H1 (cell line): ENCODE measurements at places on chromosomes 16 and 17.
A peak's percentile ranks its signal among the peaks of the same experiment; 100 is the strongest.

DNA sequence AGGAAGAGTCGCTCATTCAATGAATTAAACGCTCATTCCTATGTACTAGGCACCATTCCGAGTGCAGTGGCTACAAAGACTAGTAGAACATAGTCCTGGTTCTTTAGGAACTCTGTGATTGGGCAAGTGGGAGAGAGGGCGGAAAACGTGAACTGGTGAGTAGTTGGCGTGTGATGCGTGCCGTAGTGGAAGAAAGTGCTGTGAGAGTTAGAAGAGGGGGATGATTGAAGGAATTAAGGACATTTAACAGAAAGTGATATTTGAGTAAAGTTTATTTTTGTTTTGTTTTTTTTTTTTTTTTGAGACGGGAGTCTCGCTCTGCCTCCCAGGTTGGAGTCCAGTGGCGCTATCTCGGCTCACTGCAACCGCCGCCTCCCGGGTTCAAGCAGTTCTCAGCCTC lies 7.9 kb upstream of the SLFN14 start:
- H3K27me3 ChIP-seq, result no peaks in the 10 kb centered on the region
- peaks cover 4% of the 10 kb centered on the region; the same call in 1 of the 2 replicates for H3K4me1 ChIP-seq
- H3K27ac ChIP-seq, result peak overlapping the region; percentile 40; the same call in 1 of the 2 replicates
- H3K4me3 ChIP-seq, result peak overlapping the region; percentile 100
- 0 out of 2 replicates have a peak, but pooled peaks cover 2% of the 10 kb centered on the region for H3K36me3 ChIP-seq

GRCh38 chr16:10895053-10895946 lies 18.3 kb downstream of the CIITA start:
- DNase-seq, result peak; percentile 92
- no peaks in the 10 kb centered on the region; the same call in 1 of the 2 replicates for H3K27me3 ChIP-seq
- H3K4me1 ChIP-seq, result peaks cover 3% of the 10 kb centered on the region; the same call in 1 of the 2 replicates

- no peak for DNase-seq
- no peak overlapping the region for H3K27ac ChIP-seq
- no peaks in the 10 kb centered on the region for H3K36me3 ChIP-seq
- H3K27me3 ChIP-seq, result no peaks in the 10 kb centered on the region
Measured at GRCh38 chr16:47826070-47826469, 329.7 kb downstream of the ABCC12 start.

DNA sequence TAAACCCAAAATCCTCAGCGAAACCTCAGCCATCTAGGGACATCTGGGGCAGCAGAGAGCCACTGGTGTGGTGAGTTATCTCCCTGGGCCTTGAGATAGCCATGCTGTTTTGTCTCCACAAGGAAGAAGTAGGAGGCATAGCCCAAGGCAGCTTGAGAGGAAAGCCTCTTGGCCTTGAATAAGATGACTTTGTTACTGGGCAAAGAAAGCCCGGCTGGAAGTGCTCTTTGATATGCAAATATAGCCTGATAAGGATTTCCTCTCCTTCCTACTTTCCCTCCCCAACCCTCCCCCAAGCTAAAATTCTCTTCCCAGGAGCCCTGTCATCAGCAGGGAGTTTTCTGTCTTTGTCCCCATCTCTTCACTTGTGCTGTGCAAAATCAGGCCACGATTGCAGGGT lies 694.4 kb downstream of the MAF start:
- H3K36me3 ChIP-seq, result no peaks in the 10 kb centered on the region; the same call in 1 of the 2 replicates
- peak; percentile 21 for DNase-seq
- H3K4me1 ChIP-seq, result peaks cover 9% of the 10 kb centered on the region
- no peak overlapping the region for H3K4me3 ChIP-seq
- H3K27ac ChIP-seq, result no peak overlapping the region
- H3K27me3 ChIP-seq, result no peaks in the 10 kb centered on the region

- H3K27ac ChIP-seq, result no peak overlapping the region
- DNase-seq, result no peak
- H3K4me3 ChIP-seq, result no peak overlapping the region
- peaks cover 34% of the 10 kb centered on the region for H3K4me1 ChIP-seq
Measured at GRCh38 chr16:11503566-11503965, 83.2 kb downstream of the LITAF start.

GRCh38 chr17:76524598-76525512 lies 12.7 kb downstream of the CYGB start:
- H3K27ac ChIP-seq, result no peak overlapping the region
- H3K4me3 ChIP-seq, result no peak overlapping the region
- H3K4me1 ChIP-seq, result peaks cover 26% of the 10 kb centered on the region
- H3K36me3 ChIP-seq, result no peaks in the 10 kb centered on the region
- H3K27me3 ChIP-seq, result no peaks in the 10 kb centered on the region; the same call in 1 of the 2 replicates
- no peak for DNase-seq

DNA sequence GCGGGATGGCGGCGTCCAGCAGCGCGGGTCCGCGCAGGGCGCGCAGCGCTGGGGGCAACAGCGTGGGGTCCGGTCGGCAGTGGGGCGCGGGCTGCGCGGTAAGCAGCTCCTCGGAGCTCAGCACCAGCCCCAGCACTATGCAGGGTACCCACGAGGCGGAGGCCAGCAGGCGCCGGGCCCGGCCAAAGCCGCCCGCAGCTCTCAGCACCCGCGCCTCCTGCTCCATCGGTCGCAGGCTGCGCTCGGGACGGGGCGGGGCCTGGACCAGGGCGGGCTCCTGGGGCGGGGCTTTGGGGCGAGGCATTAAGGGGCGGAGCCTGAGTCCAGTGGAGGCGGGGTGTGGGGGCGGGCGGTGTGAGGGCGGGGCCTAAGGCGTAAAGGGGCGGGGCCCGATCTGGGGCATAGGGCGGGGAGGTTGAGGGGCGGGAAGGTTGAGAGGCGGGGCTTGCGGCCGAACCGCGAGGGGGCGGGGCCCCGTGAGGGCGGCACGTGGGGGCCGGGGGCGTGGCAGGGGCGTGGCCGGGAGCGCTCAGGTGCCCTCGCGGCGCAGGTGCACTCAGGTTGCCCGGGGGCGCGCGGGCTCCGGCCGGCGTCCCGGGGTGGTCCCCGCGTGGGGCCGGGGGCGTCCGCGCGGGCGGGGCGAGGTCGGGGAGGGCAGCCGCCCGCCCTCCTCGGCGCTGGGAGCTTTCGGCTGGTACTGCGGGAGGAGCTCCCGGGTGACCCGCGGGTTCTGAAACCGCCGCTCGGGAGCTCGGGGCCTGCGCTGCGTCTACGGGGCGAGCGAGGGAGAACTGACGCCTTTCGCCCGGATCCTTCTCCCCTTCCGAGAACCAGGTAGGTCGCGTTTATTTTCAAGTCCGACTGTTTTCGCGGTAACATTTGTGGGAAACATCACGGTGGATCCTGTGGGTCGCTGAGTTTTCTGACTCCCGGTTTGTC lies 1.4 kb upstream of the SLC22A31 start:
- no peaks in the 10 kb centered on the region for H3K36me3 ChIP-seq
- peak; percentile 99 for DNase-seq
- peaks cover 20% of the 10 kb centered on the region for H3K27me3 ChIP-seq

GRCh38 chr17:57572062-57572461 lies 173.0 kb downstream of the CCDC182 start:
- H3K27me3 ChIP-seq, result no peaks in the 10 kb centered on the region
- peaks cover 8% of the 10 kb centered on the region for H3K4me1 ChIP-seq
- H3K4me3 ChIP-seq, result no peak overlapping the region
- no peaks in the 10 kb centered on the region for H3K36me3 ChIP-seq

DNA sequence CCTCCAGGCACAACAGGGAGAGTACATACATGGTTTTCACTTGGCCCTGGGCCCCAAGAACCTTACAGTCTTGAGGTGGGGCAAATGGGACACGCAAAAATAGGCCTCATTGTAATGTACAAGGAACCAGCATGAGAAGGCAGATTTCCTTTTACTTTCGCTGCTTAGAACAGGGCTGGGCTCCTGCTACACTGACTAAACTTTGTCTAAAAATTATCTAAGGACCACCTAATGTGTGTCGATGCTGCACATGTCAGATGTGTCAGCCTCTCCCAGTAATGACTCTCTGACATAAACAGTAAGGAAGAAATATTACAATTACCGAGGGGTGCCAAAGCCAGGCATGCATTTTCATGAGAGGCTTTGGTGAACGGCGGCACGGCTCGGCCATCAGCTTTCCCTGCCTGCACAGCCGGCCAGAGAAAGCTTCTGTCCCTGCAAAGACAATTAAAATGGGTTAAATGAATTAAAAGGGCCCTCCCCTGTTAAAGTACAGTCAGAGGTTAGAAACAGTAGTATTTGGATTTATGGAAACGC lies 224.2 kb upstream of the IRX3 start:
- no peak for DNase-seq
- peaks cover 9% of the 10 kb centered on the region for H3K4me1 ChIP-seq
- H3K27ac ChIP-seq, result no peak overlapping the region
- H3K27me3 ChIP-seq, result no peaks in the 10 kb centered on the region
- H3K4me3 ChIP-seq, result no peak overlapping the region

DNA sequence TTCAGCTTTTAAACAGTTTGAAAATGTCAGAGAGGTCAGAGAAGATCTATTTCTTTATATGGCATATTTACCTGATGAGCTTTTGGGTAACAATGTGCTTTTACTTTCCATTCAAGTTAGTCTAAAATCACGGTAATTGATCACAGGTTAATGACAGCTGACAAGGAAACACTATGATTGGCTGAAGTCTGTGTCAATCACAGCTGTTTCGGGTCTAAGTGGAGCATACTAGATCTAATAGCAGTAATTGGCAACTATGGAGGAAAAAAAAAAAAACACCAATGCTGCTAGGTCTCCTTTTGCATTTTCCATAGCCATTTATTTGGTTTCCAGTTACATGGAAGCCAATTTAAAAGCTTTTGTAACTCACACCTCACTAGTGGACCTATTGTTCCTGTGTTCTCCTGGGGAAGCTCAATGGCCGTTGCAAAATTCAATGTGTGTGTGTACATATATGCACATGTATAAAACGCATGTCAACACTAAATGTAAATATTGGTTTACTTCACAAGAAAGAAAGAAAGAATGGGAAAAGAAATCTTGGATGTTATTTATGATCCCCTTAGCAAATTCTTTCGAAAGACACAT lies 568.3 kb upstream of the ZFHX3 start:
- no peak overlapping the region for H3K27ac ChIP-seq
- H3K36me3 ChIP-seq, result no peaks in the 10 kb centered on the region
- no peak overlapping the region for H3K4me3 ChIP-seq
- no peak for DNase-seq
- no peaks in the 10 kb centered on the region for H3K4me1 ChIP-seq

- no peak overlapping the region for H3K4me3 ChIP-seq
- H3K27me3 ChIP-seq, result no peaks in the 10 kb centered on the region
- no peak overlapping the region for H3K27ac ChIP-seq
- no peak for DNase-seq
Measured at GRCh38 chr17:69516911-69517310, 102.4 kb downstream of the MAP2K6 start.

DNA sequence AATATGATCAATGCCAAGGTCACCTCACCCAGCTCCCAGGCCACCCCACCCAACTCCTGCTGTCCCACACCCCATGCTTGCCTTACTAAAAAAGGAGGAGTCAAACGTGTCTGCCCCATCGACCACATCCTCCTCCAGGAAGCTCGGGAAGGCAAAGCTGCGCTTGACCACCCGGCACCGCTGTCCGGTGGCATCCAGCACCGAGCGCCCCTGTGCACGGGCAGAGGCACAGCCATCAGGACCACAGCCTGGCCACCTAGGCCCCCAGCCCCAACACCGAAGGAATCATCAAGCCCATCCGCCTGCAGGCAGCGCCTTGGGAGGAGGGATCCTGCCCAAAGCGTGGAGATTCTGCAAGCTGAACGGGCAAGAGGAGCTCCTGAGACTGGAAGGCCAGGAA lies 10.2 kb downstream of the AANAT start:
- no peak for DNase-seq
- no peak overlapping the region for H3K27ac ChIP-seq
- H3K4me1 ChIP-seq, result no peaks in the 10 kb centered on the region
- no peak overlapping the region for H3K4me3 ChIP-seq
- H3K36me3 ChIP-seq, result 0 out of 2 replicates have a peak, but pooled peaks cover 2% of the 10 kb centered on the region

- no peaks in the 10 kb centered on the region for H3K27me3 ChIP-seq
- no peaks in the 10 kb centered on the region for H3K4me1 ChIP-seq
Measured at GRCh38 chr16:17509194-17509593, 38.4 kb upstream of the XYLT1 start.

GRCh38 chr16:73464834-73465233 lies 416.9 kb upstream of the ZFHX3 start:
- no peak for DNase-seq
- H3K4me3 ChIP-seq, result no peak overlapping the region
- H3K4me1 ChIP-seq, result peaks cover 2% of the 10 kb centered on the region
- no peak overlapping the region for H3K27ac ChIP-seq

GRCh38 chr16:9657641-9658040 lies 524.6 kb downstream of the GRIN2A start:
- H3K4me3 ChIP-seq, result no peak overlapping the region
- DNase-seq, result no peak
- H3K36me3 ChIP-seq, result no peaks in the 10 kb centered on the region
- H3K27ac ChIP-seq, result no peak overlapping the region

GRCh38 chr17:37488607-37489196 lies 989 bp upstream of the DUSP14 start:
- no peak overlapping the region for H3K27ac ChIP-seq
- DNase-seq, result no peak
- H3K4me1 ChIP-seq, result peaks cover 8% of the 10 kb centered on the region
- peak overlapping the region; percentile 70 for H3K4me3 ChIP-seq
- H3K27me3 ChIP-seq, result no peaks in the 10 kb centered on the region
- no peaks in the 10 kb centered on the region for H3K36me3 ChIP-seq

DNA sequence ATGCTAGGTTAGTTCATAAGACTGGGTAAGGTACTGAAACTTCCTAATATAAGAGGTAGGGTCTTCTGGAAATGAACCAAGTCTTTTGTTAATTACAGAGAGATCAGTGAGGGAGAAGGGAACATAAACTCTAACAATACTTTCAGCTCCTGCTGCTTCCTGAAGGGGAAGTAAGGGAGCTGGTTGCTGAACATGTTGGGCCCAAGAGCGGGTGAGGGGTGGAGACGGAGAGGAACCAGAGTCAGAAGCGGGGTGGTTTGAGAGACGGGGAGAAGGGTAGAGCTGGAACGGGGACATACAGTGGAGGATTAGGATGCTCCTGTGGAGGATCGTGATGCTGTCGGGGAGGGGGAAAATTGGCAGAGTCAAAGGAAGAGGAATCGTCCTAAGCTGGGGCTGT lies 11.5 kb upstream of the ZNF747 start:
- H3K4me3 ChIP-seq, result no peak overlapping the region
- peaks cover 11% of the 10 kb centered on the region for H3K4me1 ChIP-seq
- no peak overlapping the region for H3K27ac ChIP-seq

DNA sequence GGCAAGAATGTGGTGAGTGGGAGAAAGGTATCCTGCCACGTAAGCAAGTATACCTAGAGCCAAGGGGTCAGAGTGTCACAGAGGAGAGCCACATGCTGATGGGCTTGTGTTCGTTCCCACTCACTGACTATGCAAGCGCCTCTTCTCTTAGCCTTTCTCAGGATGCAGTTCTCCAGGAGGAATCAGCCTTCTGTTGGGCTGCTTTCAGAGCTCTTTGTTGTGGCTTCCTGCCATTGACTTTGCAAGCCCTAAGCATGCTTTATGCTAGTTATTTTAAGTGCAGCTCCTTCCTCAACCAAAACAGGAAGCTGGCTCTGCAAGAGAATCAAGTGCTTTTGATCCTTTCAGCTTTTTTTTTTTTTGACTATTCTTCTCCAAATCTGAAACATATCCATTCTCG lies 66.6 kb downstream of the SIAH1 start:
- peaks cover 2% of the 10 kb centered on the region; the same call in 1 of the 2 replicates for H3K4me1 ChIP-seq
- DNase-seq, result peak; percentile 38
- H3K4me3 ChIP-seq, result no peak overlapping the region
- H3K27ac ChIP-seq, result no peak overlapping the region

- H3K36me3 ChIP-seq, result no peaks in the 10 kb centered on the region
- H3K27ac ChIP-seq, result no peak overlapping the region
- no peak for DNase-seq
- no peaks in the 10 kb centered on the region for H3K27me3 ChIP-seq
Measured at GRCh38 chr16:79959226-79959625, 358.7 kb upstream of the MAF start.

- H3K27me3 ChIP-seq, result no peaks in the 10 kb centered on the region
- DNase-seq, result no peak
- no peak overlapping the region for H3K27ac ChIP-seq
- no peak overlapping the region for H3K4me3 ChIP-seq
- H3K36me3 ChIP-seq, result no peaks in the 10 kb centered on the region
Measured at GRCh38 chr17:17661834-17662385, 19.3 kb upstream of the RAI1 start.
